ENCODE measurements at places on chromosomes 4 and X.

DNA sequence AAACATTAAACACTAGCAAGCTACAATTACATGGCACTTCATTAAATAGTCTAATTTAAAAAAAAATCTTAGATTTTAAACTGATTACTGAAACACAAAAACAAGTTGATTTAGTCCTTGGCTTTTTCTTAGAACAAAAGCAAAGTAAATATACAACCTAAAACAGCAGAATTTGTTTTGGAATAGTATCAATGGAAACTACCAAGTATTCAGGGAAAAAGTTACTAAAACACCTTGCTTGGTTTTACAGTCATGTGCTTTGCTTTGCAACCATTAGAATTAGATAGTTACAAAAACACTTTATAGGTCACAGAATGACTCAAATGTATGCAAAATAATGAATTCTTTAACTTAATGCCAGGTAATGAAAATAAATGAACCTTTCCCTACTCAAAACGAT, 105.3 kb downstream of the CNOT6L start:
- DNase-seq, result no peak

- DNase-seq, result no peak
Observed at GRCh38 chr4:136194962-136195361, 1337.3 kb downstream of the PCDH18 start.

DNA sequence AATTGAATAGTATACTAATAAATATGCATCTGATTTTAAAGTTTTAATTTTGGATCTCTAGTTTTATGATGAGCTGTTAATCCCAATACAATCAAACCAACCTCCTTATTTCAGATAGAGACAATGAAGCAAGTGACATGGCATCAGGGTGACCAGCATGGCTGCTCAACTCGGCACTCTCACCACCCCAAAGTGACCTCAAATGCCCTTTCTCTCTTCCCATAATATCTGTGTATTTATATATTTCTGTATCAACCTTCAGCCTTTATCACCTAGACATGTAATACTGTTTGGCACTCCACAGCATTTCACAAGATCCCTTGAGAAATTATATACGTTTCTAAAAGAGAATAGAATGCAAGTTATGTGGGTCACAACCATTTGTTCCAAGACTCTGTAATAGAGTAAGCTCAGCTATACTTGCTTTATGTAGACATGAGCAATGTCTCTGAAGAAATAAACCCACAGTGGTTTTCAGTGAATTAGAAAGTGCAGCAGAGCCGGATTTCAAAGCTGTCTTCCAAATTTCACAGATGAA, 1623.2 kb upstream of the PABPC4L start:
- DNase-seq, result no peak

GRCh38 chrX:130665263-130665662, 237.7 kb downstream of the ENOX2 start:
- DNase-seq, result no peak

GRCh38 chr4:38804654-38805295, at the start of gene TLR1:
Gene TLR1 (minus strand): TSS chr4:38804791. CDS start chr4:38798831, 5,960 bp downstream.
- DNase-seq, result no peak

DNA sequence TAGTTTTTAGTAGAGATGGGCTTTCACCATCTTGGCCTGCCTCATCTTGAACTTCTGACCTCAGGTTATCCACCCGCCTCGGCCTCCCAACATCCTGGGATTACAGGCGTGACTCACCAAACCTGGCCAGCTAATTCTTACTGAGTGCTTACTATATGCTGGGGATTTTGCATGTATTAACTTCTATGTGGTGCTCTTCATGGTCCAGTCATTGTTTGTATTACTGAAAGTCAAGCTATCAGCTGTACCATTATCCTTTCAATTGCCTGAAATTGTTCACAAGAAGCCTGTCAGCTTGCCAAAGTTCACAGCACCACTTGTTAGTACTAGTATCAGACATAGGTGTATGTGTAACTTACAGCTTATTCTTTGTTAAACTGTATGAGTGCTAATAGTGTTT, 1272.1 kb downstream of the ARAP2 start:
- no peak for DNase-seq

DNA sequence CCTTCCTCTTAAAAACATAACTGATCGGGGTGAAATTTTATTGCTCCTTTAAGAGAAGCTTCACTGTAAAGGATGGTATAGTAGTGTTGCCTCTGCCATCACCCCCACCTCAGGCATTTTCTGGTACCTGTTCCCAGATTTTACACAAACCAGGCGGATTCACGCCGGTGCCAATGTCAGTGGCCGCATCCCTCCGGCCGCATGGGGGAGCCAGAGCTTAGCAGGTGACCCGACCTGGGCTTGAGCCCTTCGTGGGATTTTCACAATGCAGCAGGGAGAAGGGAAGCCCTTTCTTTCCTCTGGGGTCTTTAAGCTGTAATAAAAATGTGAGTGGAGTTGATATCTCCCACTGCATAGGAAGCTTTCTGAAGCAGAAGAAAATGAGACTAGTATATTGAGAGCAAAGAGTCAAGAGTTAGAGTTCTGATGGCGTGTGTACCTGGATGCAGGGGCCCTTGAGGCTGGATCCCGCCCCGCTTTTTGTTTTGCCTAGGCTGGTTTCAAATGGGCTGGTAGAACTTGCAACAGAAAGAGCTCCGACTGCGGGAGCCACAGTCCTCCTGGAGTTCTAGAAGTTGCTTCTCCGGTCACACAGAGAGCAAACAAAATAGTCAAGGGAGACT, 59.4 kb downstream of the POLR2B start:
- DNase-seq, result no peak

DNA sequence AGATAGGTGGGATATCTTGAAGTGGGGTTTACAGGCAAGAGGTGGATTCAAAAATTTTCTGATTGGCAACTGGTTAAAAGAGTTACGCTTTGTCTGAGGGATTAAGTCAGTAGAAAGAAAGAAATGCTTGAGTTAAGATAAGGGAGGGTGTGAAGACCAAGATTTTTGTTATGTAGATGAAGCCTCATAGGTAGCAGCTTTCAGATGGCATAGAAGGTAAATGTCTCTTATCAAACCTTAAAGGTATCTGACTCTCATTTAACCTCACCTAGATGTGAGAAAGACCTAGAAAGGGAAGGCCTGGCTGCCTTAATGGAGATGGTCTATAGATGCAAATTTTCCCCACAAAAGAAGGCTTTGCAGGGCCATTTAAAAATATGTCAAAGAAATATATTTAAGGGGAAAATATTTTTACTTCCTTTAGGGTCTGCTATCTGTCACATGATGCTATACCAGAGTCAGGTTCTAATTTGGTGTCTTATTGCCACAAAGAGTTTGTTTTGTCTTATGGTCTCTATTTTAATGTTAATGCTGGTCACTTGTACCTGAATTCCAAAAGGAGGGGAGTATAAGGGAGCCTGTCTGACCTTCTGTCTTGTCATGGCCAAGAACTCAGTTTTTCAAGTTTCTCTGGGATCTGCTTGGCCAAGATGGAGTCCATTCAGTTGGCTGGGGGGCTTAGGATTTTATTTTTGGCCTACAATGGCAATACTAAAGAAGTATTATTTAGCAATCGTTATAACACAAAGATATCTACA, 699.1 kb upstream of the AMOT start:
- no peak for DNase-seq

DNA sequence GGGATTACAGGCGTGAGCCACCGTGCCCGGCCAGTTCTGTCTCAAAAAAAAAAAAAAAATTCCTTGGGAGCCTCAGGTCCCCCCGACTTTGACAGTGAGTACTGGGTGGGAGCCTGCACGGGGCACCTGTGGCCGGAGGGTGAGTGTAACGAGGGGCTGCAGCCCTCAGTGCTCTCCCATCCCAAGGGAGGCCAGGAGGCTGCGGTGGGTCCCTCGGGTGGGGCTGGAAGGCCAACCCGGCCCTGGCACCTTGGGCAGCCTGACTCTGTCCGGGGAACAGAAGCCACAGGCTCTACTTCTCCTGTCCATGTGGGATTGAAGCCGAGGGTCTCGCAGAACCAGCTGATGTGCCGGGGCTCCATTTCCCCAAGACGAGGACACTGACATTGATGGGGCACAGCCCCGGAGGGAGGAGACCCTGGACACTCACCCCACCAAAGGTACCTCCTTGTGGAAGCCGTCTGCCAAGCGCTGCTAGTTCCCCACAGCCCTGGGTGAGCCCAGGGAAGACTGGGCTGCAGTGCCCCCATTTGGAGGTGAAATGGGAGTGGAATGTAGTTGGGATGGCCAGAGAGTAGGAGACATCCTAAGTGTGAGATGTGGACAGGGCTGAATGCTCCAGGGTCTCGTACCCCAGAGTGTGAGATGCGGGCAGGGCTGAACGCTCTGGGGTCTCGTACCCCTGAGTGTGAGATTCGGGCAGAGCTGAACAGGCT, 2.3 kb upstream of the SLC26A1 start:
- DNase-seq, result no peak

DNA sequence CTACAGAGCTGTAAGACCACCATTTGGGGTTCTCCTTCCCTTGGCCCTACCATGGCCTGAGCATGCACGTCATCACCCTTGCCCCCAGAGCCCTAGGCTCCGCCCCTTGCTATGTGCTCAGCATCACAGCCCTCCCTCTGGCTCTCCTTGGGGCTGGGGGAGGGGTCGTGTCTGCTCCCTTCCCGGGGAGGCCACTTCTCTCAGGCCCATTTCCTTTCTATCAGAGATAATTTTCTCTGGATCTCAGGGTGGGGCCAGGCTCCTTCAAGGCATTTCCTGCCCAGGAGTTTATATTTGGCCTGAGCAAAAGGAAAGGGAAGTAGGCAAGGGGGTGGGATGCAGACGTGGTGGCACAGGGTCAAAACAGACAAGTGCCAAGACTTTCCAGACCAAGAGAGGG, 55.9 kb downstream of the STARD8 start:
- no peak for DNase-seq

DNA sequence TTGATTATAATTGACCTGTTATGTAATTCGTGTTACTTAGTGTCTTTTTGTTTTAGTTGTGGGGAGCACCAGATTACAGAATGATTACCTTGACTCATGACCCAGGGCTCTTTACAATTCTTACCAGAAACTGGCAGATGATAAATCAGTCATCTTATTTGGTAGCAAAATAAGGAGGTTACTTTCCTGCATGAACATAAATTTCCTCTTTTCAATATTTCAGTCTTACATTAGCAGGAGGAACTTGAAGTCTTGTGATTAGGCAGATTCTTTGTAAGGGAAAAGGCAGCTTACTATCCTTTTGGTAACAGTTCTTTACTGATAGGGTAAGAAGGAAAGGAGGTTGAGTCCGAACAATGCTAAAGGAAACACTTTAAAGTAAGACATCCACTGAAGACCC, 26.0 kb upstream of the SLC25A5 start:
- no peak for DNase-seq

DNA sequence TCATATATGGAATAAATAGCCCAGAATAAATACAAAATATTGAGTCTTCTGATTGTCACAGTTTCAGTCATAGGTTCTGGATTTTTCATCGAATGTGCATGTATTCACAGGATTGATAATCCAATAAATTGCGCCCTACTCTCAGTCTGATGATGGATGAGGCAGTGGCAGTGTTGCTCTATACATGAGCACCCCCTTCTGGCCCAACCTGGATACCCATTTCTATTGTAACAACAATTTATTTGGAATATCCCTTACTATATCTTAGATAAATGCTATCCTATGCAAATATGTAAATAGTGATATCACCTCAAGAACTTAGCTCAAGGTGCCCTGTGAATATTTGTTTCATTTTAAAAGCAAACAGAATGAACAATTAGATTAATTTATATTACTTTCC, 733.7 kb upstream of the PABPC4L start:
- DNase-seq, result no peak

DNA sequence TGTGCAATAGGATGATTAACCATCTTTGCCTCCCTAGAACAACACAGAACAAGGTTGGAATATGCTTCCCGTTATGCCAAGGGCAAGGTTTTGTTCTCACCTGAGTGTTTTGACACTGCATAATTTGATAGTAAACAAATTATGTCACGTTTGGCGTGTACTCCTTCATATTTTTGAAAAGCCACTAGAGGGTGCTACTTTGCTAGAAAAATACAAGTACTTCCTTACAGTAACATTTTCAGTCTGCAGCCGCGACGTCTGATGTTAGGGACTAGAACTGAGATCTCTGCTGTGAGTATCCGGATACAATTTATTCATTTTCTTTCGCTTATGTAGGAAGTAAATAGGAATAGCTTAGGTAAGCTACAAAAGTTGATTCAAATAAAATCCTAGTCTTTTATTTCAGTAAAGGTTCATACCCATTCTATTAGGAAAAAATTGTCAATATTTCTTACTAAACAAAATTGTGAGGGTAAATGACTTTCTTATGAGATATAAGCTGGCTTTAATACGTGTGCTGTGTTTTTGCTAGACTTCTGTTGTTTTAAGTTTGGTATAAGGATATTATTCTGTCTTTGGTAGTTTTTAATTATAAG, 181.1 kb upstream of the WDFY3 start:
- no peak for DNase-seq

GRCh38 chr4:30815685-30816084, 95.5 kb downstream of the PCDH7 start:
- DNase-seq, result no peak

GRCh38 chrX:137363559-137363958, 202.4 kb upstream of the ZIC3 start:
- no peak for DNase-seq

DNA sequence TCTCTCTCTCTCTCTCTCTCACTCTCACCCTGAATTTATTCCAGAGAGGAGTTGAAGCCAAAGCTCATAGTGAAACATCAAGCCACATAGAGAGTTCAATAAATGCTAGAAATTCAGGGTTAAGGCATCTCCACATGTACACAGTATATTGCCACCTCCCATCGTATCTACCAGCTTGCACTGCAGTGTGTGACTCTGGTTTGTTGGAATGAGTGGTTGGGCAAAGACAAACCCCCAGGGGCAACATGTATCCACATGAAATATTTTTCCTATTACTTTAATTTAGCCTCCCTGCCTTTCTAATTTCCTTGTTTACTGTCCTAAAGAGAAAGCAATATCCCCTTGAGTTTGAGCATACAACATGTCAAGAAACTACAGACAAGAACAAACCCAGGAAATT, 247.3 kb downstream of the SPATA18 start:
- no peak for DNase-seq

- no peak for DNase-seq
Observed at GRCh38 chr4:130422261-130422660, 1326.3 kb downstream of the C4orf33 start.

- DNase-seq, result no peak
Observed at GRCh38 chr4:145520172-145520571, 38.5 kb downstream of the SMAD1 start.

DNA sequence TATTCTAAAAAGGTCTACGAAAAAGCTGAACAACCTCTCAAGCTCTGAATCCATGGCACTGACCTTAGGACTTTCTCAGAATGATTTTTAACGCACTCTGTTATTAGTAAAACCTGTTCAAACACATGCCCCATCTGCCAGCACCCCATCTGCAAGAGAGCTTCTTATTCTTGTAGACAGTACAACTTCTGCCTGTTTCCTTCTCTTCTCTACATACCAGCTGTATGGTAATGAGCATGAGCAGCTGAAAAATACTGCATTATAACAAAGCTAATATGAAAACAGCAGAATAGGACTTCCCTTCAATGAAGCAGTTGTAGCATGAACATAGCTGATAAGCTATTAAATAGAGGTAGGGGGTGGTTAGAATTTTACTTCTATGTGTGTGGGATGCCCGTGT, 167.9 kb downstream of the FBXW7 start:
- no peak for DNase-seq

- no peak for DNase-seq
Observed at GRCh38 chr4:153148791-153149190, 55.5 kb upstream of the TRIM2 start.

GRCh38 chr4:56148428-56148827, 199.7 kb downstream of the CEP135 start:
- DNase-seq, result no peak

Measured in activated CD4-positive, CD25-positive, alpha-beta regulatory T cell (primary cell).